ENCODE measurements at places on chromosomes 11 and 22.

- DNase-seq, result no peak
Measured at GRCh38 chr11:124483422-124483821, 37.9 kb upstream of the OR8B8 start.

DNA sequence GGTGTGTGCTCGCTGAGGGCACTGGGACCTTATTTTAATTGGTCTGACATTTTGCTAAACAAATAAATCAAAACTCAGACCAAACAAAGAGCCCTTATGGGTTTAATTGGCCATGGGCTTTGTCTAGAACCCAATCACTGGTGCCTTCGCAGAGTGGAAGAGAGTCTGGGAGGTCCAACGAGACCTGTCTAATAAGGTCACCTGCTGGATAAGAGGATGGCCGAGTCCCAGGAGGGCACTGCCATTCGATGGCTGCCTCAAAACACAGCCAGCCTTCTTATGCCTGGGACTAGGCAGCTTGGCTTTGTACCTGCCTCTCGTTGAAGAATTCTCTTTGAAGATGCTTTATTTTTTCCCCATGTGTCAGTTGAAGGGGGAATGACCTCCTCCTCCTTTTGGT, 171.1 kb downstream of the CEP164 start:
- no peak for DNase-seq

- no peak for DNase-seq
Measured at GRCh38 chr11:59899532-59899931, 20.9 kb downstream of the OOSP3 start.

DNA sequence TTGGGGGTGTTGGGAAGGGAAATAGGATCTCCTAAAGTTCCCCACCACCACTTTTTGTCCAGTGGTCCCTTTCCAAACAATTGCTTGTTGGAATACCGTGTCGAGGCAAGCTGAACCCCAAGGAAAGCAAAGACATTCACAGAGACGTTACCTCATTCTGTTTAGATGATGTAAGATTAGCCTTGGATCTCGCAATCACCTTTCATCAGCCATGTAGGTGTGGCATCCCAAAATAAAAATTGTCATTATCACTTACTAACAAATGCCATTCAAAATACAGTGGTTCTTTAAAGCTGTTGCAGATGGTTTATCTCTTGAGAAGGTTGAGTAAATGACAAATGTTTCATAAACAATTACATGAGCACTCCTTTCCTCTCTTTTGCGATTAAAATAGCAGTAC, 86.5 kb upstream of the SLC25A18 start:
- no peak for DNase-seq

DNA sequence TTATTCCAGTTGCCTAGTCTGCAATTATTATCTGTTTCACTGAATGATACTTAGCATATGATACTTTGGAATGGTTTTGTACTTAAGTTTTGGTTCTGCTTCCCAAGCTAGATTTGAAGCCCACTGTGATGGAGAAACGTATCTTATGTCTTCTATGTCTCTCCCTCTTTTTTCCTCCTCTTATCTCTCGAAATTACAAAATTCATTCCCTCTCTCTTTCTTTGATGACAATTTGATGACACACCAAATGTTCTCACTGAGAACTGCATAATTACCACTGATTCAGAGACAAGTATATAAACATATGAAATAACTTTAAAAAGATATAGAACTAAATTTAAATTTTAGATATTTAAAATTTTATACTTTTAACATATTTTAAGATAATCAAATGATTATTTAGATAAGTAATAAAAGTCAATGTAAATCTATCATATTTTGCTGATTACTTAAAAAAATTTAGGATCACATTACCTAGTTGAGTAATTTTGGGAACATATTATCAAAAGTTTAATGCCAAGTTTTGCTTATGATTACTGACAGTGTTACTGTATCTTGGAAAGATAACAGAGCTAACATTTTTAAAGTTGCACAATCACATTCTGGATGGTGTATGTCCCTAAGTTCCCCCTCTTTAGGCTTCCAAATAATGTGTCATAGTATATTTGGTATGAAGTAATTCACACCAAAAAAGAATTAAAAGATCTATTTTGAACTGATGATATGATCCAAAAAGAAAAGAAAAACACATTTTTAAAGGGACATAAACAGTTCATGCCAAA, 255.3 kb downstream of the SBF2 start:
- DNase-seq, result no peak

DNA sequence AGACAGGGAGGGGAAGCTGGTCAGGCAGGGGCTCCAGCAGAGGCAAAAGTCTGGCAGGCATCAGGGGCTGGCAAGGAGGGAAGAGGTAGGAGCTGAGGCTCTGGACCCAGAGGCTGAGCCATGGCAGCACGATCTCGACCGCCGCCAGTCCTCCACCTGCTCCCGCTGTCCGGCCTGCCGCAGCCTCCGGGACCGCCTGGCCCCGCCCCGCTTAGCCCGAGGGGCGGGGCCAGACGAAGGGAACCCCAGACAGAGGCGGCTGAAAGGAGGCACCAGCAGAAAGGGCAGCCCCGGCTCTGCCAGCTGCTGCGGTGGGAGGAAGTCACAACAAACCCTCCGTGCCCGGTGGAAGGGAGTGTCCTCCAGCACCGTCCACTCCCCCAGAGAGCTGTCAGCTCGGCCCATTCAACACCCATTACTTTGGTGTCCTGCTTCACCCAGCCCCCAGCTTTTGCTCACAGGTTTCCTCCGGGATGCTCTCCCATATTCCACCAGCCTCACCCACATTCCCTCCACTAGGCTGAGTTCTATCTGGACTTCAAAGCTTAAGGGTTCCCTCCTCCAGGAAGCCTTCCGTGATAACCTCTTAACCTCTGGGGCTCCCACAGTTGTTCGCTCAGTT, at the start of gene MFNG:
MFNG (minus strand) TSS at position 161 of the 622 bp plus-strand sequence. CDS start 207 bp downstream, outside the sequence.
- no peak for DNase-seq

DNA sequence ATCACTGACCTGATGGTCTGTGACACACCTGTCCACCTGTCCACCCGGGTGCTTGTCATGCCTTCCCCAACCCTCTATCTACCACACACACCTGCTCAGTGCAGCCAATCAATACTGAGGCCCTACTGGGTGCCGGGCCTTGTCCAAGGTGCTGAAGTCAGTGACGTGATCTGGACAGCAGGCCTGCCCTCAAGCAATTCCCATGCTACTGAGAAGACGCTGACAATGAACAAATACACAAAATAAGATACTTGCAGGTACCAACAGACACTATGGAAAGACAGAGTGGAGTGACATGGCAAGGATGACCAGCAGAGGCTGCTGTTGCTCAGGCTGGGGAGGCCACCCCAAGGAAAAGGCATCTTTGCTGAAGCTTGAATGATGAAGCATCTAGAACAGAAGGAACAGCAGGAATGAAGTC, 21.2 kb downstream of the PLAAT3 start:
- no peak for DNase-seq

DNA sequence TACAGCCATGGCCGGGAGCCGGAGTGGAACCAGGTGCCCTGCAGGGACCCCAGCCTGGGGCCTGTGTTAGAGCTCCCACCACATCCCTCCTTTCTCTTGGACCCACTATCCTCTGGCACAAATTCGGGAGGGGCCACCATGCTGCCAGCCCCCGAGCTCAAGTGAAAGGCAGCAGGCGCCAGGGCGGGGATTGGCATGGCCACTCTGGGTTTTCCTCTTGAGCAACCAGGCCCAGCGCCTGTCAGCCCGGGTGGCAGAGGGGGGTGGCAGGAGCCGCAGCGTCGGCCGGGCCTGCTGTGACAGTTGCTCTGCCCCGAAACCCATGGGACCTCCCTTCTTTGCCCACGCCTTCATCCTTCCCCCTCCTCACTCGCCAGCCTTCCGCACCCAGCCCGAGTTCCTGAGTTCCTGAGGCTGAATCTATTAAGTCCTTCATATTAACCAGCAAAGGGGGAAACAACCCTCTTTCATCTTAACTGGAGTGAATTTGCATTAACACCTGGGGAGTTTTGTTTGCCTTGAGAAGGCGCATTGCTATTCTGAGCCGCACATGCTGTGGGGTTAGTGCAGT, 16.8 kb upstream of the CABP7 start:
- no peak for DNase-seq

DNA sequence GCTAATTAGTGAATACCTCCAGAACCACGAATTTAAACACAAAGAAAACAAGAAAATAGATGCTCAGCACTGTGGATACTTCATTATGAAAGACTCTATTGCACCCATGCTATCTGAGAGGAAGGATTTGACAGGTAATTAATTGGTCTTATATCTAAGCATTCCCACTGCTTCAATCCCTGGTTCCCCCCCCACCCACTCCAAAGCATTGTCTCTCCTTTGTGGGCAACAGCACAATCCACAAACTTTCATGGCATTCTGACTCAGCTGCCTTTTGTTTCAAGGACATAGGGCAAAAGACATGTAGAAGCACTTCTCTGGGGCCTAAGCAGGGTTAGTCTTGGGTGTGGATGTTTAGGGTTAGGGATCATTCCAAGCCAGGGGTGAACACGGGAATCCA, 551.4 kb downstream of the BUD13 start:
- DNase-seq, result no peak

- DNase-seq, result no peak
Measured at GRCh38 chr11:62673196-62673525, 1.1 kb upstream of the LBHD1 start.

DNA sequence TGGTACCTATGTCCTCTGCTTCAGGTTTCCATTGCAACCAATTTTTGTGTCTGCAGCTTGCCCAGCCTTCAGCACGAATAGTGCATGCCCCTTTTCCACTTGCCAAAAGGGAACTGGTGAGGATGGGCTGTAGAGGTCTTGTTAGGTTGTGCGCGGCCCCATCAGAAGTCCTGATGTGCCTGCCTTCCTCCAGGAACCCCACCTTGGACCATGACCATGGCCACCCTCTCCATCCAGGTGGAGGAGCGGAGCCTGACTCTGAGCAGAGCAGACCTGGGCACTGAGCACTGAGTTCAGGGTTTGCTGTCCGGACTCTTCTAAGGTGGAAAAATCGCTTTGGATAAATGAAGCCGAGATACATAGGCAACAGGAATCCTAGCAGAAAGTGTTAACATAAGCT, 6.9 kb downstream of the GLB1L2 start:
- DNase-seq, result no peak

- no peak for DNase-seq
Measured at GRCh38 chr11:64146036-64146955, 19.6 kb downstream of the MACROD1 start.

GRCh38 chr22:38824585-38824984, 19.2 kb downstream of the NPTXR start:
- DNase-seq, result no peak
